H1 (cell line): ENCODE measurements at places on chromosomes 1 and 21. TPM values are rescaled to one million over a fixed set of nuclear protein-coding genes. Genes with fewer than 3 reads are reported as not detected.

CELA2B gene
- not detected in 2 replicates for total RNA-seq

ESPN gene
- total RNA-seq, result 14.8 and 16.3 TPM in 2 replicates

OR6P1 gene
- total RNA-seq, result not detected in 2 replicates

LYPD8 gene
- not detected in 2 replicates for total RNA-seq

RYR2 gene
- 4.4 and 4.7 TPM in 2 replicates for total RNA-seq

IER5 gene
- 7.1 and 7.7 TPM in 2 replicates for total RNA-seq

RCOR3 gene
- total RNA-seq, result 28.0 and 36.3 TPM in 2 replicates

KDM1A gene
- total RNA-seq, result 273 and 275 TPM in 2 replicates

NPHS2 gene
- not detected in 2 replicates for total RNA-seq

CTSK gene
- total RNA-seq, result 2.7 and 2.8 TPM in 2 replicates

CD2 gene
- not detected in 2 replicates for total RNA-seq

SYCP1 gene
- 0.11 and 0.44 TPM in 2 replicates for total RNA-seq

ESRRG gene
- 1.4 and 1.7 TPM in 2 replicates for total RNA-seq

EXTL2 gene
- total RNA-seq, result 49.6 and 54.7 TPM in 2 replicates

PKP1 gene
- total RNA-seq, result 0.88 and 0.95 TPM in 2 replicates

MIS18A gene
- total RNA-seq, result 53.0 and 59.6 TPM in 2 replicates

C1orf50 gene
- 6.9 and 7.1 TPM in 2 replicates for total RNA-seq

CADM3 gene
- total RNA-seq, result 8.3 and 8.9 TPM in 2 replicates

PRKCZ gene
- total RNA-seq, result 45.1 and 49.4 TPM in 2 replicates

AQP10 gene
- not detected in 2 replicates for total RNA-seq

OR2G6 gene
- total RNA-seq, result not detected in 2 replicates

DENND2C gene
- 4.1 and 5.5 TPM in 2 replicates for total RNA-seq

C4BPB gene
- total RNA-seq, result not detected in 2 replicates

KLF17 gene
- not detected in 2 replicates for total RNA-seq

S100A7 gene
- not detected in 2 replicates for total RNA-seq

TCHH gene
- 0.06 and 0.07 TPM in 2 replicates for total RNA-seq

LRRC40 gene
- total RNA-seq, result 30.8 and 31.3 TPM in 2 replicates

TP73 gene
- 2.9 and 3.1 TPM in 2 replicates for total RNA-seq

KRTAP7-1 gene
- not detected in 2 replicates for total RNA-seq

FAM167B gene
- total RNA-seq, result 3.2 and 3.9 TPM in 2 replicates

CCDC190 gene
- total RNA-seq, result not detected in 2 replicates

HSD3B2 gene
- not detected in 2 replicates for total RNA-seq

C1QB gene
- total RNA-seq, result not detected in 2 replicates

ELAVL4 gene
- total RNA-seq, result 0.89 and 1.2 TPM in 2 replicates

ABCB10 gene
- 8.1 and 11.9 TPM in 2 replicates for total RNA-seq

CFAP74 gene
- 0.20 and 0.33 TPM in 2 replicates for total RNA-seq

S100A4 gene
- 36.3 and 39.6 TPM in 2 replicates for total RNA-seq

BRDT gene
- total RNA-seq, result not detected in 2 replicates

GNAT2 gene
- total RNA-seq, result not detected in 2 replicates

RAP1A gene
- total RNA-seq, result 30.6 and 35.8 TPM in 2 replicates

LRRC71 gene
- total RNA-seq, result not detected in 2 replicates

VCAM1 gene
- total RNA-seq, result 0.21 TPM in 1 of 2 replicates, not detected in the other

CDA gene
- 3.3 and 4.4 TPM in 2 replicates for total RNA-seq

NRAS gene
- total RNA-seq, result 63.2 and 65.1 TPM in 2 replicates

FCGR3B gene
- total RNA-seq, result not detected in 2 replicates

PRR9 gene
- not detected in 2 replicates for total RNA-seq

PLEKHO1 gene
- 35.0 and 37.0 TPM in 2 replicates for total RNA-seq

ZNF683 gene
- not detected in 2 replicates for total RNA-seq

RNPC3 gene
- total RNA-seq, result 12.0 and 12.8 TPM in 2 replicates

KRTAP13-3 gene
- total RNA-seq, result not detected in 2 replicates

RGS16 gene
- 8.1 and 9.8 TPM in 2 replicates for total RNA-seq

MAPKAPK2 gene
- 44.9 and 46.6 TPM in 2 replicates for total RNA-seq

ANKRD34A gene
- 0.20 and 0.46 TPM in 2 replicates for total RNA-seq

PTGFR gene
- 0.13 TPM in 1 of 2 replicates, not detected in the other for total RNA-seq
